Activated naive CD4-positive, alpha-beta T cell treated with anti-CD3 and anti-CD28 coated beads for 36 hours (primary cell): ENCODE measurements at places on chromosomes 11 and 22. TPM values are rescaled to one million over a fixed set of nuclear protein-coding genes. Genes with fewer than 3 reads are reported as not detected.
A peak's percentile ranks its signal among the peaks of the same experiment; 100 is the strongest.

GRCh38 chr22:32024796-32025195 lies 18.3 kb upstream of the SLC5A1 start:
- no peaks in the 10 kb centered on the region for H3K27me3 ChIP-seq
- H3K4me3 ChIP-seq = no peak overlapping the region
- no peak overlapping the region for H3K27ac ChIP-seq
- no peaks in the 10 kb centered on the region for H3K36me3 ChIP-seq

GRCh38 chr11:86202013-86202336 lies 42.6 kb upstream of the EED start:
- H3K27me3 ChIP-seq = no peaks in the 10 kb centered on the region
- no peak overlapping the region for H3K4me3 ChIP-seq
- H3K4me1 ChIP-seq = no peaks in the 10 kb centered on the region

GRCh38 chr11:18523084-18523483 lies 3.7 kb downstream of the TSG101 start:
- H3K27me3 ChIP-seq = no peaks in the 10 kb centered on the region
- DNase-seq = no peak
- H3K36me3 ChIP-seq = peaks cover 5% of the 10 kb centered on the region
- no peak overlapping the region for H3K4me3 ChIP-seq
- peaks cover 38% of the 10 kb centered on the region for H3K4me1 ChIP-seq

- no peaks in the 10 kb centered on the region for H3K4me1 ChIP-seq
- no peaks in the 10 kb centered on the region for H3K36me3 ChIP-seq
- peaks cover 13% of the 10 kb centered on the region for H3K27me3 ChIP-seq
- H3K4me3 ChIP-seq = no peak overlapping the region
Observed at GRCh38 chr11:69744435-69744834, 30.7 kb downstream of the FGF4 start.

GRCh38 chr11:78397398-78397797 lies 20.2 kb downstream of the GAB2 start:
- H3K27ac ChIP-seq = no peak overlapping the region
- DNase-seq = peak; percentile 19
- no peaks in the 10 kb centered on the region for H3K4me1 ChIP-seq
- H3K4me3 ChIP-seq = no peak overlapping the region
- H3K27me3 ChIP-seq = no peaks in the 10 kb centered on the region

DNA sequence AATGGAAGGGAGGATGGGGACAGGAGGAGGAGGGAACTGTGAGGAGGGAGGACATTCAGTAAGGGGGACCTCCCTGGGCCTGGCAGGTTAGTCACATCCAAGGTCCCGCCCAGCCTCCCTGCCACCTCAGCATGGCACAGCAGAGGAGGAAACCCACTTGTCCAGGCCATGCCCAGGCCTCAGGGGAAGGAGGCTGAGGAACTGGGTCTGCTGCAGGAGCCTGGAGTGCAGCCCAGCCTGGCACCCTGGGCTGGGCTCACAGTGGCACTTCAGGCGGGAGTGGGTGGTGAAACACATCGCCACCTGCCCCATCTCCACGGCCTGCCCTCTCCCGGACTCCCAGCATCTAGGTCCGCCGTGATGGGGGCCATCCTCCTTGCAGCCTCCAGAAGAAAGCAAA lies 17.2 kb upstream of the KLHL35 start:
- H3K36me3 ChIP-seq = no peaks in the 10 kb centered on the region
- no peak for DNase-seq
- H3K4me3 ChIP-seq = no peak overlapping the region

DNA sequence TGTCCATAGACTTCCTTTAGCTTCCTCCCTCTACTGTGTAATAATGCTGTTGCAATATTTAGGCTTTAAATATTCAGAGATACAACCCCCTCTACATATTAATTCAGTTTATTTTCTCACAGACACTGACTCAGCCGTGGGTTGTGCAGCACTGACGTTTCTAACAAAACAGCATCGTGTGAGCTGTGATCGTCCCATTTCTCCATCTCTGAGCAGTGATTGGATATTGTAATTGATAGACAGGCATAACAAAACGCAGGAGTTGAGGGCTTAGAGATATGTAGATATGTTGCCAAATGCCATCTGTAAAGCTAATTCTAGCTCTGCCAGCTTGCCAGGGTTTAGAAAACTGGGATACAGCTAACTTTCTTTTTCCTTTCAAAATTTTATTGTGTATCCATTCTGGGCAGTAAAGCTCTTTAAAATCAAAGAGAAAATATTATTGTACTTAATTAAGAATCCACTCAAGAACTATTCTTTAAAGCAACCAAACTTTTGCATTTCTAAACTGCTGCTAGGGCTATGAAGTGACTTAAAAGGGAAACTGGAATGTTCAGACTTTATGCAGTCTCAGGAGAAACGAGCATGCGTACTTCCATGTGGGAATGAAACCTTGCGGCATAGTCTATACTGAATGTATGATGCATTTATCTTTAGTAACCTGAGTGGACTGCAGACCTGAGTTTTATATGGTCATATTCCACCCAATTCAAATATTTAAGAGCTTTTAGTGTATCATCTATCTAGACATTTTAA lies 22.7 kb downstream of the BTBD10 start:
- H3K27me3 ChIP-seq = no peaks in the 10 kb centered on the region
- no peak for DNase-seq
- H3K4me3 ChIP-seq = no peak overlapping the region
- peaks cover 23% of the 10 kb centered on the region for H3K4me1 ChIP-seq
- peaks cover 1% of the 10 kb centered on the region for H3K36me3 ChIP-seq

- no peak overlapping the region for H3K4me3 ChIP-seq
- H3K27ac ChIP-seq = no peak overlapping the region
- H3K27me3 ChIP-seq = peaks cover 10% of the 10 kb centered on the region
- H3K36me3 ChIP-seq = no peaks in the 10 kb centered on the region
- DNase-seq = no peak
- no peaks in the 10 kb centered on the region for H3K4me1 ChIP-seq
Observed at GRCh38 chr11:18191376-18191775, 18.7 kb downstream of the MRGPRX4 start.

DNA sequence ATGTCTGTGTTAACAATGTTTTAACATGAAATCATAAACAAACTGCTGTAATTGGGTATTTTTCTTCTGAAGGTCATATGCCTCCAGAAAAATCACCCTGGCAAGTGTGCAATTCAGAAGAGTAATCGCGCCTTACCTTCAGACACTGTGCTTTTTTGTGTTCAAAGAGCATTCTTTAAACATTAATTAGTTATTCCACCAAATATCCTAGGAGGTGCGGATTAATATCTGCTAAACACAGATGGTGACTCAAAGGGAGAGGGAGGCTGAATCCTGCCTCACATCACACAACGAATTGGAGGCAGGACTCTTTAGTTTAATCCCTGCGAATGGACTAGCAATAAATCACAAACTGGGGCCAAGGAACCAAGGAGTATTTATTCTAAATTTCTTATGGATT lies 213.0 kb downstream of the NTM start:
- H3K27ac ChIP-seq = no peak overlapping the region
- no peaks in the 10 kb centered on the region for H3K4me1 ChIP-seq
- H3K4me3 ChIP-seq = no peak overlapping the region
- H3K36me3 ChIP-seq = no peaks in the 10 kb centered on the region
- H3K27me3 ChIP-seq = peaks cover 2% of the 10 kb centered on the region

DNA sequence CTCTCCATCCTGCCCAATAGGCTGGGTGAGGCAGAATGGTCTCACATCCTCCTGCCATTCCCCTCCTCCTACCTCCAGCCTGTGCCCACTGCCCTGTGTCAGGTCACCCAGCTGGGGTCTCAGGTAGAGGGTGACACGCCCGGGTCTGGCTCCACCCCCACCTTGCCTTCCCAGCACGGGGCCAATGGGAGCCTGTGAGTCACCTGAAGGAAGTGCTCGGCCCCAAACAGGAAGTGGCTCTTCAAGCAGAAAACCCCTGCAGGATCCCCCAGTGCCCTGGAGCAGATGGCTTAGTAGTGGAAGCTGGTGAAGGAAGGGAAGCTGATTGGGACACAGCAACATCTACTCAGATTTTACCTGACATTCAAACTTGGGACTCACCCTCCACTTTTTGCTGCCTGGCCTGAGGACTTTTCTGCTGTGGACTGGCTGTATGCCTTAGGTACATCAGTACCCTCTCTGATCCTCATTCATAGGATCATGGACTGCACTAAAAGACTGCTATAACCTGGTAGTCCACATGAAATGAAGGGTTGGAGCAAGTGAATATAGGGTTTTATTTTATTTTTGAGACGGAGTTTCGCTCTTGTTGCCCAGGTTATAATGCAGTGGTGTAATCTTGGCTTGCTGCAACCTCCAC lies 33.4 kb downstream of the GDPD5 start:
- H3K36me3 ChIP-seq = no peaks in the 10 kb centered on the region
- peak overlapping the region; percentile 73 for H3K4me3 ChIP-seq
- peak; percentile 89 for DNase-seq
- peaks cover 14% of the 10 kb centered on the region for H3K4me1 ChIP-seq
- no peaks in the 10 kb centered on the region for H3K27me3 ChIP-seq
- peak overlapping the region; percentile 89 for H3K27ac ChIP-seq

DNA sequence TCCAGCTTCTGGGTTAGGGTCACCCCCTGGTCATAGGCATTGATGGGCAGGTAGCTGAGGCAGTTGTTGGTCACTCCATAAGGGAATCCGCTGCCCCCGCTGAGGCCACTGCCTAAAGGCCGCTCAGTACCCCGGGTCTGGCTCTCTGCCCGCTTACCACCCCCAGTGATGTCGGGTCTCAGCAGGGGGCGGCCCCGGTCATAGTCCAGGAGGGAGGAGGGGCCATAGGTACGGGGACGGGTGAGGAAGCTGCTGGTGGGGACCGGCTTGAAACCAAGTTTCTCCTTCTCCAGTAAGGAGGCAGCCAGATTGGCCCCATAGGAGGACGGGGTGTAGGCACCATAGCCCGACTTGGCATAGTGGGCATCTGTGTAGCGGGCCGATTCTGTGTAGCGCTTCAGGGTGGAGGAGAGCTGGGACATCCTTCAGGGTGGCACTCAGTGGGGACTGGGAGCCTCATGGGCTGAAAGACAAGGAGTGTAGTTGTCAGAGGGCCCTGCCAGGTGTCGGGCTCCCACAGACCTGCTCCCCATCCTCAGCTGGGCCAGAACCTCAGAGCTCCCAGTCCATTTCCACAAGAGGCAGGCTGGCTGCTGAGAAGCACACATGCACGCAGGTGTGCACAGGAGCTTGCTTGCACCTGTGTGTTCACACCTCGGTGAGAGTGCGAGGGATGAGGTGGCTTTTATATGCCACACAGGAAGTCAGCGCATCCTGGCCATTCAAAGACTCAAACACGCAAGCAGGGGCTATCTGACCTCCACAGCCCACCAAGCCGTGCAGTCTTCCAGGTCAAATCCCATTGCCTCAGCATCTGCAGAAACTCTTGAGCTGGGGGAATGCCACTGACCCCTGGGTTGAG lies 8.2 kb downstream of the USP2 start:
- H3K27ac ChIP-seq = no peak overlapping the region
- peaks cover 17% of the 10 kb centered on the region for H3K27me3 ChIP-seq
- H3K4me3 ChIP-seq = no peak overlapping the region
- no peaks in the 10 kb centered on the region for H3K36me3 ChIP-seq

GRCh38 chr11:11836676-11837231 lies 5.0 kb upstream of the USP47 start:
- DNase-seq = no peak
- no peak overlapping the region for H3K4me3 ChIP-seq
- H3K4me1 ChIP-seq = peaks cover 2% of the 10 kb centered on the region
- no peak overlapping the region for H3K27ac ChIP-seq

GRCh38 chr11:69351460-69351859 lies 57.5 kb downstream of the MYEOV start:
- H3K27ac ChIP-seq = no peak overlapping the region
- peaks cover 15% of the 10 kb centered on the region for H3K4me1 ChIP-seq
- DNase-seq = no peak
- H3K27me3 ChIP-seq = no peaks in the 10 kb centered on the region
- H3K36me3 ChIP-seq = peaks cover 2% of the 10 kb centered on the region

DNA sequence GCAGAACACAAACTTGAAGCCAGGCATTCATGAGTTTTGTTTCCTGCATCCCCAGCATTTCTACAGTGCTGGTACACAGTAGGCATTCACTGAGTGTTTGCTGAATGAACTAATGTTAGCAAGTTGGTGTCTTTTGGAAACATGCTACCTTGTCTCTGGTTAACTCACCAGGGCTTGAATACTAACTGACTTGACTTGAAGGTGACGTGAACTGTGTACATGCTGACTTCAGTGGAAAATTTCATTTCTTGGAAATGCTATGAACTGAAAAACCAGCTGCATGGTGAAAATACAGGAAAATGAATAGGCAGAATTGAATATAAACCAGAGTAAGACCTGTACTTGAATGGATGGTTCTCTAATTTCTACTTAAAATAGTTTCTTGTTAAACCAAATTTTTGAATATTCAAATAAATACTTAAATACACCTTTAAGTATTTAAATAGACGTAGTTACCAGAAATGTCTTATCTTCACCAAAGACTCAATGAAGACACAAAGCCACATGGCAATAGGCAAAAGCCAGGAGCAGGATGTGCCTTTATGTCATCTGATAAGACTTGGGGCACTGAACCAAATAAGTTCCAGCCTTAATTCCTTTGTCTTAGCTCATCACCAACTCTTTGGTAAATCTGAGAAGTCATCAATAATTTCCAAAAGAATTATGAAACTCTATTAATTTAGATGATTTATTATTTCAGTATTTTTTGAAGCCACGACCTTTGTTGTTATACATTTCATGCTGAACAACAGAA lies 39.7 kb upstream of the POU2AF2 start:
- no peak overlapping the region for H3K4me3 ChIP-seq
- H3K36me3 ChIP-seq = no peaks in the 10 kb centered on the region
- H3K27ac ChIP-seq = no peak overlapping the region
- DNase-seq = no peak
- no peaks in the 10 kb centered on the region for H3K4me1 ChIP-seq

DNA sequence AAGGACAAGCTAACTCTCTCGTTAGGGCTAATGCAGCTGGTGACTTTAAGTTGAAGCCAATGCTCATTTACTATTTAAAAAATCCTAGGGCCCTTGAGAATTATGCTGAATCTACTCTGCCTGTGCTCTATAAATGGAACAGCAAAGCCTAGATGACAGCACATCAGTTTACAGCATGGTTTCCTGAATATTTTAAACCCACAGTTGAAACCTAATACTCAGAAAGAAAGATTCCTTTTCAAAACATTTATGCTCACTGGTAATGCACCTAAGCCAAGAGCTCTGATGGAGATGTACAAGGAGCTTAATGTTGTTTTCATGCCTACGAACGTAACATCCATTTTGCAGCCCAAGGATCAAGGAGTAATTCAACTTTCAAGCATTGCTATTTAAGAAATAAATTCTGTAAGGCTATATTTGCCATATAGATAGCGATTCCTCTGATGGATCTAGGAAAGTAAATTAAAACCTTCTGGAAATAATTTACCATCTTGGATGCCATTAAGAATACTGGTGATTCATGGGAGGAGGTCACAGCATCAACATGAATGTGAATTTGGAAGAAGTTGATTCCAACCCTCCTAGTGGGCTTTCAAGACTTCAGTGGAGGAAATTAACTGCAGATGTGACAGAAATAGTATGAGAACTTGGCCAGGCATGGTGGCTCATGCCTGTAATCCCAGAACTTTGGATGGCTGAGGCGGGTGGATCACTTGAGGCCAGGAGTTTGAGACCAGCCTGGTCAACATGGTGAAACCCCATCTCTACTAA lies 14.5 kb downstream of the XNDC1N start:
- peaks cover 55% of the 10 kb centered on the region for H3K36me3 ChIP-seq
- no peak for DNase-seq
- H3K27me3 ChIP-seq = no peaks in the 10 kb centered on the region
- H3K4me3 ChIP-seq = no peak overlapping the region
- no peak overlapping the region for H3K27ac ChIP-seq

- no peaks in the 10 kb centered on the region for H3K27me3 ChIP-seq
- no peaks in the 10 kb centered on the region for H3K36me3 ChIP-seq
- no peak overlapping the region for H3K4me3 ChIP-seq
- no peaks in the 10 kb centered on the region for H3K4me1 ChIP-seq
- no peak overlapping the region for H3K27ac ChIP-seq
- no peak for DNase-seq
Observed at GRCh38 chr22:44638971-44639760, 62.8 kb upstream of the PRR5 start.

C1QTNF5 gene
- total RNA-seq = not detected

ELMOD1 gene
- total RNA-seq = not detected

TSSK2 gene
- total RNA-seq = not detected

HBB gene
- not detected for total RNA-seq

C22orf15 gene
- 1.4 TPM for total RNA-seq

OR5D16 gene
- not detected for total RNA-seq
